ENCODE measurements at places on chromosomes 13 and 19.

DNA sequence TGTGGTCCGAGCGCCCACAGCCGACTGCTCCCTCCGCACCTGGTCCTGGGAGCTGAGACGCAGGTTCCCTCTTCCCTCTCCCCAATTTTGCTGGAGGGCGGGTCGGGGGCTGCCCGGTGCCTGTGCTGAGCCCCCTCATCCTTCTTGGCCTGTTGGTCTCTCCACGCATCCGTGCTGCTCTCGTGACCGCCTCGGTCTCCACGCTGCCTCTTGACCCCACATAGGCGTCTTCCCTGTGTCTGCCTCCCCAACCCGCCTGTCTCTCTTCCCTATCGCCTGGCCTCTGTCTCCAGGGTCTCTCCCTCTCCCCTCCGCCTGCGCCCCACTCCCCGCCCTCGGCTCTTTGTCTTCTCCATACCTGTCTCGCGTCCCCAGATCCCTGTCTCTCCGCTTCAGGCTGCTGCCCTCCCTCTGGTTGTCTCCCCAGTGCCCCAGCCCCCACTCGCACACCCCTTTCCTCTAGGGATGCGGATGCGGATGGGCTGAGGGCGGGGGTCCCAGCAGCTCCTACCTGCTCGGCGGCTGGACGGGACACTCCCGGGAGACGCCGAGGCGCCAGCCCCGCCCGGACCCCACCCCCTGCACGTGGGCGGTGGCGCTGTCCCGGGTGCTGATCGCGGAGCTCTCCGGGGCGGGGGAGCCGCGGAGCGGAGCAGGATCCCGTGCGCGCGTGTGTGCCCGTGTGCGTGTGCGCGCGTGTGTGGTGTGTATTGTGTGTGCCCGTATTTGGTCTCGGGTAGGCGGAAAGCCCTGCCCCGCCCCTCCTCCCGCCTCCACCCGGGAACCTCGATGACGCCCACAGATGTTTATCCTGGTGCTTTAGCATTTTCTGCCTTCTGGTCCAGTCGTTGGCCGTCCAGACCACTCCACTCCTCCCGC, at the start of gene SYT5:
Gene SYT5, minus strand, starts transcription at position 684 of the 879 bp plus-strand sequence. CDS start 1,248 bp downstream, outside the sequence.
- DNase-seq: peak; percentile 18

GRCh38 chr13:113508521-113509254, 18.2 kb upstream of the DCUN1D2 start:
- no peak for DNase-seq

DNA sequence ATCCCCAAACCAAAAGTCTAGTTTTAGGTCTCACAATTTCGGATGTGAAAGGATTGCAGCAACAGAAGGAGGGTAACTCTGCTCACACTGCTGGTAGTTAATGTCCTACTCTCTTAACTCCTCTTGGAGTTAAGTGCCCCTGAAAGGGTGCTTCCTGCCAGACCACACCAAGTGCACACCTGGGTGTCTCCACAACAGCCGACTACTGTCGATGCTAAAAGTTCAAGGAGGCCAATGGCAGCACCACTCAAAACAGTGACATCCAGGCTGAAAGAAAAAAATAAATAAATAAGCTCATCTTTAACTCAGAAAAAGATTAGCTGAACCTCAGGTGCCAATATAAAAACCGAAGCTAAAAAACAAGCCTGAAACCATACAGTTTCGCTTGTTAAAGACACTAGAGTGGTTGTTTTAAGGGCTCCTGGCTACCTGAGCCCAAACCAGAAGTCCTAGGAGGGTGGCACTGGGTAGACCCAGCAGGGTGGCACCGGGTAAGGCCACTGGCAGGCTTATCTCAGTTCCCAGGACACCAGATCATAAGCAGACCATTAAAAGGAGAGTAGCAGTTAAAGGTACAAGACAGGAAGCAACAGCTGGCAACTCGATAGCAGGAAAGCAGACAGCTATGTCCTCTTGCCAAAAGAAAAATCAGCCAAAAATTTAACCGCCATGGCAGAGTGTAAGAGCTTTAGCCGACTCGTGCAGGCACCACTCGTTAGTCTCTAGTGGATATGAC, 39.3 kb downstream of the BRD4 start:
- no peak for DNase-seq

DNA sequence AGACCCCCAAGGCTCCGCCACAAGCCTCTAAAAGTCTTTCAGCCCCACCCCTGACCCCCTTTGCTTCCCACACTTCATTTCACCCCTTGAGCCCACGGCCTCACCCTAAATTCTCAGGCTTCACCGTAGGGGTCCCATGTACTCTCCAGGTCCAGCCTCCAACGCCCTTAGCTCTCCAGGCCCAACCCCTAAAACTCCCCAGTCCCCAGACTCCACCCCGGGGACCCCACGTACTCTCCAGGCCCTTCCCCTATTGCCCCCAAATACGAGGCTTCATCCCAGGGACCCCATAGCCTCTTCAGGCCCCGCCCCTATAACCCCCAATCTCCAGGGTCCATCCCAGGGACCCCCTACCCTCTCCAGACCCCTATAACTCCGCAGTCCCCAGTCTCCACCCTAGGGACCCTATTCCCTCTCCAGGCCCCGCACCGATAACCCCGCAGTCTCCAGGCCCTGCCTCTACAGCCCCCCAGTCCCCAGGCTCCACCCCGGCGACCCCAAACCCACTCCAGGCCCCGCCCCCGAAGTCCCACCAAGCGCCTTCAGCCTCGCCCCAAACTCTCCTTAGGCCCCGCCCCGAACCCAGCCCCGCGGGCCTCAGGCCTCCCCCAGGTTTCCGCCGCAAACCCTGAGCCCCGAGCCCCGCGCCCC, 619 bp downstream of the MED16 start:
- no peak for DNase-seq

- no peak for DNase-seq
Observed at GRCh38 chr13:77415253-77416071, 88.6 kb upstream of the MYCBP2 start.

GRCh38 chr13:66305961-66306617, 924.0 kb downstream of the PCDH9 start:
- DNase-seq: no peak

- DNase-seq: no peak
Observed at GRCh38 chr19:14369399-14370168, 11.7 kb upstream of the ADGRE5 start.

DNA sequence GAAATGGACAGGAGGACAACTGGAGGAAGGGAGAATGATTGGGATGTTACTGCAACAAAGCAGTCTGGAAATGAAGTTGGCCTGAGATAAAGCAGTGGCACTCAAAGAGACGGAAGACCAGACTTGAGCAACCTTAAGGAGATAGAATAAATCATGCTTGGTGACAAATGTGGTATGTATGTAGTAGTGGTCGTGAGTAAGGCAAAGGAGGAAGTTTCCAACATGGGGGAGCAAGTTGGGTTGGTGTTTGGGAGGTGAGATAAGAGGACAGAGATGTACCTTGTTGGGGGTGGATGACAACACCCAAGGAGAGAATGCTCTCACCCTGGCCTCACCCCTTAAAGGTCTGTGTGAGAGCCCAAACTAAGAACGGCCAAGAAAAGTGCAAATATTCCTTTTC, 420.5 kb downstream of the DIAPH3 start:
- no peak for DNase-seq

- DNase-seq: no peak
Observed at GRCh38 chr19:37928527-37929286, 21.7 kb downstream of the SIPA1L3 start.

DNA sequence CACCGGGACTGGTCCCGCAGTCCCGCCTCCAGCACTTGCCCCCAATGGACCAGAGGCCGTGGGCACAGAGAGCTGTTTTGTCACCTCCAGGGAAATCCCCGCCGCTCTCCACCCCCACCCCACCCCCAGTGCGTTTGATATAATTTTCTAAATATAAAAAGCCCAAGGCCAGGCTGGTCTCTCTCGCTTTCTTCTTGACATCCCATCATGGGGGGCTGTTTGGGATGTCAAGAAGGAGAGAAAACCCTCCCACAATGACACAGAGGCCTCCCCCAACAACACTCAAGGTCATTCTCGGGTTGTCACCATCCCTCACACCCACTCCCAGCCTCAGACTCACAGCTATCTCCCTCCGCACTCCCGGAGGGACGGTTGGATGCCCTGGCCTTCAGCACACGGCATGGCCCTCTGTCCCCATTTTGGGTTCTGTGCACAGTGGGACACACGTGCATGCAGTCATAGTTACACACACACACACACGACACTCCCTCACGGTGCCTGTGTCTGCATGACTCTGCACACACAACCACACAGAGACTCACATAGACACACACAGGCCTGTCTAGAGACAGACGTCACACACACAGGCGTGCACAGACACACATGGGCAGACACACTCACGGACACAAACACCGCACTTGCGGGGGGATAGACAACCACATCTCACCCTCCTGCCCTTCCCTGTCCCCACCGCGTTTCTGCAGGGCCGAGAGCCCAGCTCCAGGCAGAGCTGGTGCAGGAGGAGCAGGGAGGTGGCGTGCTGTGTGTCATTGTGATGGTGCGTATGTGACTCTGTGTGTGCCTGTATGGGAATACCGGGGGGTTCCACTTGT, 4.8 kb upstream of the NFIC start:
- no peak for DNase-seq
